MCF 10A (cell line): ENCODE measurements at places on chromosomes 3 and 15. TPM values are rescaled to one million over a fixed set of nuclear protein-coding genes. Genes with fewer than 3 reads are reported as not detected.

DNA sequence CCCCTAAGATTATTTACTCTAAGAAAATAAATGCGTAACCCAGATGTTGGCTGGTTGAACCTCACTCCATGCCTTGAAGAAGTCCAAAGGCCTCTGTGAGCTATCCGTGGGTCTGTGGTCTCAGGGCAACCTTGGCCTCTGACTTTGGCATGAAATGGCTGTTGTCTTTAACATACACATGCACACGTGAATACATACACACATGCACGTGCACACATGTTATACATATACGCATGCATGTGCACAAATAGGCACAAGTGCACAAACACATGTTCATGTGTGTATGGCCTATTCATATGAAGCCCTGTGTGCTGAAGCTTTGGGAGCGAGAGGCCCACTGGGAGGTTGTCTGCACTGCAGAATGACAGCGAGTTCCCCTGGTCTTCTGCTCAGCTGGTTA, 50.8 kb downstream of the KLF15 start:
- DNase-seq, result no peak

- no peak for DNase-seq
These were observed 1.6 kb downstream of the INSYN1 start for GRCh38 chr15:73751511-73751898.

The SLC7A14 gene
- not detected in 2 replicates for total RNA-seq

DNA sequence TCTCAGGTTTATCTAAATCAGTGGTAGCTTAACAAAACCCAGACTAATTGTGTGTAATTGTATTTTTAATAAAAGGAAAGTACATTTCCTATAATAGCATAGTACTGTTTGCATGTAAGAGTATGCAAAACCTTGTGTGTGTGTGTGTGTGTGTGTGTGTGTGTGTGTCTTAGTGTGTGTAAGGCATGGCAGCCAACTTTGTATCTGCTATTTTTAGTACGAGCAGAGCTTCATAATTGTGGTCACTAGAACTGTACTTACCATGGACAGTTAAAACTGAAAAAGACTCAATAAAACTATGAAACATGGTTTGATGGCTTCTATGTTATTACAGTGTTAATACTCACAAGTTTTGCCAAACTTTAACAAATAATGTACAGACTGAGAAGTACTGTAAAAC, 6.2 kb downstream of the P2RY1 start:
- no peak for DNase-seq

DNA sequence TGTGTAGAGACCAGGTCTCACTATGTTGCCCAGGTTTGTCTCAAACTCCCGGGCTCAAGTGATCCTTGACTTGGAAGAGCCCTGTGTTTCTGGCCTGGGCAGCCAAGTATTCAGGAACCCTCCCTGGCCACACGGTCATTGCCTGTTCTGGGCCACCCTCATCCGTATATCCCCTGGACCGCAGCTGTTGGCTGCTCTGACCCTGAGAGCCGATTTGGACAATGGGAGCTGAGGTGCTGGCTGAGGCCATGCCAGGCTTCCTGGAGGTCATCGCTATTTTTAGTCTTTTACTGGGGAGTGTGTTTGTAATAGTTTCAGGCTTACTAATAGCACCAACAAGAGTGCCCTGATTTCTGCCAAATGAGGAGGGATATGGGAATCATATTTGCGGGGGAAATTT, 60.7 kb downstream of the ADAMTS7 start:
- DNase-seq, result no peak

GRCh38 chr15:33080006-33080405, 114.5 kb downstream of the FMN1 start:
- no peak for DNase-seq

GRCh38 chr15:48005077-48005476, 115.7 kb upstream of the SLC24A5 start:
- DNase-seq, result no peak

DNA sequence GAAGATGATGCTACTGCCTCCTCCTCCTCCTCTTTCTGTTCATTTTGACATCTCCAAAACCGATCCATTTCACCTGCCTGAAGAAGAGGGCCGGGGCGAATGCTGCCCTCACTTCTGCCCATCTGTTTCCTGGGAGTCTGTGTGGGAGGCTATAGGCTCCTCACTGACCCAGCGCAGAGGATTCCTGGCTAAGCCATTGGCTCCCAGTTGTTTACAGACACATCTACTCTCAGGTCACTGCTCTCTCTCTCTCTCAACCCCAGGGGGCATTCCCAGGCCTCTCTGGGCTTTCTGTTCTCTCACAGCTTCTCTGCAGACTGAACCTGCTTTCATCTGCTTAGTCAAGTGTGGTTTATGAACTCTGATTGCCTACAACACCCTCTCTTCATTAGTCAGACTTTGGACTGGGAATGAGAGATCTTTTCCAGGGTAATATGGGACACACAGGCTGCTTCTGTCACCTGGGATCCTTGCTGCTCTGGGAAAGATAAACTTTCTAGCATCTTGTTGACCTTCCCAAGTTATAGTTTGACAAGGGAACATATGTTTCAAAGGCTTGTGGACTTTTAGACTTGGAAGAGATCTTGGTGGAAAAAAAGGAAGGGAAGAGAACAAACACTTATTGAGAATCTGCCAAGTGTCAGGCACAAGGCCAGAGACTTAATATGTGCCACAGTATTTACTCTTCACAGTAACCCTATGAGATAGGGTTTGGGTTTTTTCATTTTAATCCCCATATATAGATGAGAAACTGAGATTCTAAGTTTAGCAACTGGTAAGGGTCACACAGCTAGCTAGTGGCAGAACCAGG, 30.2 kb upstream of the USP3 start:
- peak; percentile 43 for DNase-seq

The ZPLD1 gene
- total RNA-seq, result 0.12 and 0.22 TPM in 2 replicates
